ENCODE measurements at places on chromosomes 4 and X.
A peak's percentile ranks its signal among the peaks of the same experiment; 100 is the strongest.

DNA sequence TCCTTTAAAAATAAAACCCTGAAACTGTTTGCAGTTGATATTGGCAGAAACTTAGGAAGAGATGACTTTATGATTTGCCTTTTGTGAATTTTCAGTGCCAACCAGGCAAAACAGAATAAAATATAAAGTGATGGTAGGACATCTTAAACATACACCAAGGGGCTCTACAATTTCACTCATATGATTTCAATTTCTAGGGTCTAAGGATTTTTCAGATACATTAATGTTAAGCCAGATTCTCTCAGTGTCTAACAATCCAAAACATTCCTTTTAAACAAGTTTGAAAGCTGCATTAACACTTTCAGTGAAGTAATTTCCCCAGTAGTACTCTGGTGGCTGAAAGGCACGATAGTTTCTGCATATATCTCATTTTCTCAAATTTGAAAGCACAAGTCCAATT is 1262.0 kb upstream of the ADGRL3 start:
- no peak for DNase-seq

DNA sequence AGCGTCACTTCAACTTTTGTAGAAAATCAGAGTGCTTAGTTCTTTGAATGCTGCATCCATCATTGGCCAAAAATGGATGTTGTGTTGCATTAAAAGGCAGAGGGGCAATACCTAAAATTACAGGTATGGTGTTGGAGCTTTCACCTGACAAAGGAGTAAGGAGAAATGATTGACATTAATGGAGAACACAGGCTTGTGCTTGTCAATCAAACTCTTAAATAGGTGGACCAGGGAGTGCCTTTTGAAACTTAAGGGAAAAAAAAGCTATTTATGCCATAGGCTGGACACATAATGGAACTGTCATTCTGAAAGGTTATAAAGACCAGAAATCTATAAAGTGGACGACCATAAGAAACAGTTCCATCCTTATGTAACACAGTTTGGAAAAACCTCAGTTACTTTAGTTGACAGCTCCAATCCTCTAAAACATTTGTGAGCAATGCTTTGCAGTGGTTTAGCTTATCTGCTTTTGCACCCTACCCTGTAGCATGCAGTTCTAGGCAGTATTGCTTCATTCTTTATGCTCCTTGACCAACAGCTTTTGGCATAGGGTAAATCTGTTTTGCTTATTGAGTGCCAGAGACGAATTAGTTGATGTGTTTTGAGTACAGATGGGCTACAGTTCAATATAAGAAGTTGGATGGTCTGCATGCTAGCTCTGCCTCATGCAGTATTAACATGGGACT is 2.4 kb downstream of the HADH start:
- DNase-seq = no peak

- no peak for DNase-seq
These were observed 190.3 kb upstream of the NR3C2 start for GRCh38 chr4:148632476-148632875.

DNA sequence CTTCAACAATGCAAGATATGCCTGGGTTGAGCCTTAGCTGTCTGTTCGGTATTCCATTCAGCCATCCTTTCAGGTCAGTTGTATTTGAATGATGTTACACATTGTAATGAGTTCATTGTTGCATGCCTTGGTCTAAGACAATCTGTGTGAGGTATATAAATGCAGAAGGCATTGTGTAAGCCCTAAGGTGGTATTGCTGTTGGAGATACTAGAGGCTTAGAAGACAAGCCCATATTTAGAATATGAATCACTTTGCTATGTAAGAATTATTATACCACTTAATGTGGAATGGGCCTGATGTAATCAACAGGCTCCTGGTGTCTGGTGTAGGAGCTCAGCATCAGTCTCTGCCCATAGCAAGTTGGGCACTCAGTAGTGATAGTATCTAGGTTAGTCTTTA is 473.4 kb upstream of the GNPDA2 start:
- DNase-seq = no peak

- no peak for DNase-seq
These were observed 167.0 kb upstream of the GALNT7 start for GRCh38 chr4:173001571-173001970.

- no peak for DNase-seq
These were observed 258.8 kb upstream of the GNPDA2 start for GRCh38 chr4:44985152-44985551.

DNA sequence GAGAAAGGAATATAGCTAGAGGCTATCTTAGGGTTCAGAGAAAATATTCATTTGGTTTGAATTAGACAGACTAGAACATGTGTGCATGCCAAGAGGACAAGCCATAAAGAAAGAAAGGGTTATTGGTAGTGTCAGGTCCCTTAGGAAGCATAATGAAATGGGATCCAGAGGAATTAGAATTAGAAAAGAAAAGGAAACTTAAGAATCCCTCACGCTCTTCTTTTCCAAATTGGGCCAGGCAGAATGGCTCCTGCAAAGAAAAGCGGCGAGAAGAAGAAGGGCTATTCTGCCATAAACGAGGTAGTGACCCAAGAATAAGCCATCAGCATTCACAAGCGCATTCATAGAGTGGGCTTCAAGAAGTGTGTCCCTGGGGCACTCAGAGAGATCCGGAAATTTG is 4.9 kb upstream of the ABCG2 start:
- DNase-seq = no peak

DNA sequence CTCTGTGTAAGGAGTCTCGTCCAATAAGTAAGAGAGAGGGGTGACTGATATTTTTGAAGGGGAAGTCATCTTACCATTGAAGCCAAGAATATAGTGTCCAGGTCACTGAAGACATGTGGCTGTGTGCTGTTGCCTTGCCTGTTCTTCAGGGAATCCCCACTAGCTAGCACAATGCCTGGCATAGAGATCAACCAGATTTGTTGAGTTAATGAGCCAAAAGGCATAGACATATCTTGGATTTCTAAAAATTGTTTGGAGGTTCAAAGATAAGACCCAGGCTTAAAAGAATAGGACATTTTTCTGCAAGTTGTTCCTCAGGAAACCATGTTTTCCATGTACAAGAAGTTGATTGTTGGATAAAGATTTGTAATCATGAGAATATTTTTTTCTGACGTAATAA is 119.3 kb upstream of the DKK2 start:
- DNase-seq = no peak

GRCh38 chr4:123452616-123453015 is 56.0 kb downstream of the SPRY1 start:
- DNase-seq = no peak

DNA sequence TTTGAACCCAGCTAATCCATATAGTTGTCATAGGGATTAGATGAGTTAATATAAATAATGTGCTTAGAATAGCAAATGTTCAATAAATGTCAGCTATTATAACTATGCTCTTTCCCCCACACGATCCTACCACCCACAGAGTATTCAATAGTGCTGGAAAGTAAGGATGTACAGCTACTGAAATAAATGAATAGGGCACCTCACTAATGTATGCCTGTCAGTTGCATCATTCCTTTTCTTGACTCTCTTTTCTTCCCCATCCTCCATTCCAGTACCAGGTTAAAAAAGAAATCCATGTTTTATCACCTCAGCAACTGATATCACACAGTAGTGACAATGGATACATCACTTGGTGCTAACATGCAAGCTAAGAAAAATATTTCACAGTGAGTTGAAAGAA is 42.8 kb upstream of the GPM6B start:
- no peak for DNase-seq

GRCh38 chr4:37385424-37385823 is 140.9 kb downstream of the NWD2 start:
- DNase-seq = no peak

DNA sequence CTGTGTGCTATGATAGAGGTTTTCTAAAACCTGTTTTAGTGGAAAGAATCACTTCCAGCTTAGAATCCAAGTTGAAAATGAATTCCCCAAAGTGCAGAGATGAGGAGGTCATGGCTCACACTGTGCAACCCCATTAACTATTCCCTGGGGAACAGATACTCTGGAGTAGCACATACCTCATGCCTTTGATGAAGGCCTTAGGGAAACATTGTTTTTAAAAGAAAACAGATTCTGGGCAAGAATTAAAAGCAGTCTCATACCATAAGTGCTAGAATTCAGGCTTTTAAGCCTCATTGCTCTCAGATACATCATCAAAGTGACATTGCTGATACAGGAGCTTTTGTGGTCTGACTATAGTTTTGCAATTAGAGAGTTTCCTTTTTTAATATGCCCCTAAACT is 115.1 kb downstream of the NDST4 start:
- DNase-seq = no peak

DNA sequence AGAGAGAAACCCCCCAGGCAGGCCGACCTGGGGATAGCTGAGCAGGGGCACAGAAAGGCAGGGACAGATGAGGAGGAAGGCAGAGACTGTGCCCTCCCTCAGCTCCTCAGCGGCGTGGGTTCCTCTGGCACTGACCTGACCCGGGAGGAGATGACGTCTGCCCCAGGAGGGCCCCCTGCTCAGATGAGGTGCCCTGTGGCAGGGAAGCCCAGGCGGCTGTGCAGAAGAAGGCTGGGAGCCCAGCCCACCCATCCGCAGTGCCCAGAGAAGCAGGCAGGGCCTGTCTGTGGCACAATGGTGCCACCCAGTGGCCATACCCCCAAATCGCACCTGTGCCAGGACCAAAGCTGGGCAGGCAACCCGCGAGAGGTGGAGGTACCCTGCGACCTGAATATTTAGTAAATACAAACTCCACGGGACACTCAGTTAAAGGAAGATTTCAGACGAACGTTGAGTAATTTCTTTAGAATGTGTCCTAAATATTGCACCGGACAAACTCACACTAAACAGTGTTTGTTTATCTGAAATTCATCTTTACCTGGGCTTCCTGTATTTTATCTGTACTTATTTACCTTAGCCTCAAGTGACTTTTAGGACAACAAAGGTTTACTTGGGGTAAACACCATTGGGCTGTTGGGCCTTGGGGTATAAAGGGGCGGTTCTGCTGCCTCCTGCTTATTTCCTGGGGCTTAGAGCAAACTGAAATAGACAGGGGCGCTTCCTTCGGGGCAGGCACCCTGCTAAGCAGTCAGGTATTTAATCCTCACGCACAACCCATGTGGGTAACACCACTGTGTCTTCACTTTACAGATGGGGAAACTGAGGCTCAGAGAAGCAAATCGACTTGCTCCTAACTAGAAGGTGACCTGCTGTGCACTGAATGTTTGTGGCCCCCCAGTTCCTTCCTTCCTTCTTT is 46.5 kb upstream of the HMX1 start:
- DNase-seq = peak; percentile 34

- no peak for DNase-seq
These were observed 14.8 kb downstream of the HELT start for GRCh38 chr4:185033072-185033471.

DNA sequence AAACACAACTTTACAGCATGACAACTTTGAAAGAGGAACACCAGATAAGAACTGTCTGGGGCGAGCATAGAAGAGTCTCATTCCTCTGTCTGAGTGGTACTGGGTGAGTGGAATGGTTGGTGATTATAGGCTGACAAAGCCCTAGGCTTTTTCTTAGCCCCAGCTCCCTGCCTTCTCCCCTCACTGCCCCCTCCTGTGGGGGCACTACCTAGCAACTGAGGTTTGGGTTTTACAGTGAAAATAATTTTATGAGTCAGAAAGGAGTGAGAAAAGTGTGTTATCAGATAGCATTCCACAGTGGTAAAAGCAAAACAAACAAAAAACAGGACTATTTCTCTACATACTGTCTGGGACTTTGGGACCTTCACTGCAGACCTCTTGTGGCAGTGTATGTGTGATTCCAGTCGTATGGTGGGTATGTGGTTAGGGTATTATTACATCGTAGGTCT is 10.5 kb upstream of the TMEM165 start:
- no peak for DNase-seq

- DNase-seq = no peak
These were observed 48.4 kb downstream of the TBC1D14 start for GRCh38 chr4:6957994-6958393.

- DNase-seq = no peak
These were observed 4.6 kb downstream of the PNMA5 start for GRCh38 chrX:152989292-152989658.

GRCh38 chr4:168831919-168832762 is 177.9 kb downstream of the CBR4 start:
- peak; percentile 6 for DNase-seq

- DNase-seq = no peak
These were observed 21.1 kb upstream of the SORBS2 start for GRCh38 chr4:185833055-185833598.

- no peak for DNase-seq
These were observed 37.3 kb downstream of the ARHGAP6 start for GRCh38 chrX:11628399-11628798.

GRCh38 chr4:157220371-157220881 is at the start of gene GRIA2:
Gene GRIA2 (plus strand): TSS chr4:157220728. CDS start chr4:157221043, 315 bp downstream.
- DNase-seq = no peak
